Skin of body (tissue), 3 donors: ENCODE measurements at places on chromosomes 3 and 15. TPM values are rescaled to one million over a fixed set of nuclear protein-coding genes. Genes with fewer than 3 reads are reported as not detected.
A peak's percentile ranks its signal among the peaks of the same experiment; 100 is the strongest.

COLQ gene
- 3.7 TPM for total RNA-seq

ZNF710 gene
- total RNA-seq = 7.4 TPM

ISL2 gene
- 0.30 TPM for total RNA-seq

CCR8 gene
- total RNA-seq = not detected

FOXB1 gene
- total RNA-seq = not detected

VILL gene
- 15.4 TPM for total RNA-seq

INAFM2 gene
- total RNA-seq = 9.3 TPM

NLGN1 gene
- 9.5 TPM for total RNA-seq

DNA sequence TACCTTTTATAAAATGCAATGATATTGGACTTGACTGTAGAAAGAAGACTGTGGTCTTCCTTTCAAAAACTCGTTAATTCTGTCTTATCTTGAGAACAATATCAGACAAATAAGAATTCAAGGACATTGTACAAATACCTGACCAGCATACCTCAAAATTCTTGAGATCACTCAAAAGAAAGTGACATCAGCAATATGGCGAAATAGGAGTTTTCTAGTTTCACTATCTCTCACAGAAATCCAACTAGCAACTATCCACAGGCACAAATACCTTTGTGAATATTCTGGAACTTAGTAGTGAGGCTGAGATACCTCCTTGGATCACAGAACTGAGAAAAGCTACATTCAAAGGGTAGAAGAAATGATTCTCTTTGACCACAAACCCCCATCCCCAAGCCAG is 419.7 kb downstream of the ZNF385D start:
- DNase-seq = no peak

- no peak for DNase-seq
These were observed 9.3 kb downstream of the FOXL2 start for GRCh38 chr3:138937690-138938055.

DNA sequence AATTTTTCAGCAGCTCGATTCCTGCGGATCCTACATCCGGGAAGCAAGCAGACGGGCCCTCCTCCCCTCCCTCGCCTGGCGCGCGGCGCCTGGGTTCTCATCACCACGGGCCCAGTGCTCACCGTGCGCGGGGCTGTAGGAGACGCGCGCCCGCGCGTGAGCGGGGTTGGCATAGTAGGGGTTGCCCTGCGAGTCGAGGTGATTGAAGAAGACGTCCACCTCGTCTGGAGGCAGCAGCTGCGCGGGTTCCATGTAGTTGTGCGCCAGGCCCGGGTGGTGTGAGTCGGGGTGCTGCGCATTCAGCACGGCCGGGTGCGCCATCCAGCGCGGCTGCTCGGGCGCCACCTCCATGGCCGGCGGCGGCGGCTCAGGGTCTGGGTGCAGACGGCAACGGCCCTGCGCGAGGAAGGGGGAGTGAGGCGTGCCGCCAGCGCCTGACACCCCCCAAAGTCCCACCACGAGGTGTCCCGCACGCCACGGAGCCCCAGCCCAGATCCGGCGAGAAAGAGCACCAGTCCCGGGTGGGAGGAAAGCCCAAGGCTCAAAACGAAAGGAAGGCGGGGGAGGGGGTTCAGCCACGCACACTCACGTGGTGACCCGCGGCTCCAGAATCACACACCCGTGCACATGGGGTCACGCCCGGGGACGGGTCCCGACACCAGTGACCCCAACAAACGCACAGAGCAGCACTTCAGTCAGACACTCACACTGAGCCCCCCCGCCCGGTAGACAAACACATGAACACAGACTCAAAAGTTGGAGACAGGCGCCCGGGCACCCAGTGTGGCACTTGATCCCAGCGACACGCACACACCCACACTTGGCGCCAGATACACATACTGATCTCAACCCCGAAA is 6.1 kb downstream of the GATA2 start:
- DNase-seq = no peak

- DNase-seq = no peak
These were observed 88.8 kb downstream of the HES1 start for GRCh38 chr3:194224471-194225417.

DNA sequence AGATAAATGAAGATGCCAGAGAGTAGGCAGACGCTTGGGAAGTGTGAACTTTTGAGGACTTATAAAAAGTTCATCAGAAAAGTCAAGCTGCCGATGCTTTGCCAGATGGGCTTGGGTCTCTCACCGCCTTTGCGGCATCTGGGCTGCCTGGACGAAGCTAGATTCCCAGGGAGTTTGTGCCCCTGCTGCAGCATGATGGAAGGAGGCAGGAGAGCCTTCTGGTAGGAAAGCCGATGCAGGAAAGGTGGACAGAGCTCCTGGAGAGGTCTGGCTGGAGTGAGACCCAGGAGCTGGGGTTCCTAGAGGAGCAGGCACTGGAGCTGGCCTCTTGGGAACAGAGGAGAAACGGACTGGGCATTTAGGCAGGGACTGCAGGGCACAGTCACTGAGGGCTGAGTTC is 51.9 kb upstream of the ATP2B2 start:
- no peak for DNase-seq

DNA sequence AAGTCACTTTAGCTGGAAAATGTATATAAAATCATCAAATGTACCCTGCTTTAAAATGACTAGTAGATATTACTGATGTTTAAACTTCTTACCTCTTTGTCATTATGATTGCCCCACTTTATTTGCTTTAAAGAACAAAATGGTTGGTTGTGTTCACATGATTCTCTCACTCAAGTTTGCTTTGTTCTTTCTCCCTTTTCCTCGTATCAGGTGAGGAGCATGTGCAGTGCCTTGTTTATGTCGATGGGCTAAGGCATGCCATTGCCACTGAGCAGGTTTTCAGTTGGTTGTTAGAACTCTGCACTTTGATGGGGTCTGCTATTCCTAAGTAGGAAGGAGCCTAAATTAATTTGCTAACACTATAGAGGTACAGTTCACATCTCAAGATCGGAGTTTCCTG is 5.3 kb downstream of the MAP2K5 start:
- no peak for DNase-seq

DNA sequence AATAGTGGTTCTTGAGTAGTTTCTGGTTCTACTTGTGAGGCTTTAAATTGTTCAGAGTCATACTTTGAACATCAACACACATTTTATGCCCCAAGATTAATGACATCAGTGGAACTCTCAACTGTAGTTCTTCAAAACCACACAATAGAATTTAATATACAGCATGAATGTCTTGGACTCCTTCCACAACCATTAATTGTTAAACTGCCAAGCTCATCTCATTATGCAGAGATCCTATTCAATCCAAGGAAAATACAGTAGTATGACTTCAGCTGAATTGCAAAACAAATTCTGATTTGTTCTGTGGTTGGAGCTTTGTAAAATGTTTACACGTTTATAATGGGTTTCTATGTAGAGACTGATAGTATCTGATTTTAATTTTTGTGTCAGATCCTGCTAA is 199.2 kb upstream of the SLC2A2 start:
- DNase-seq = peak; percentile 48

DNA sequence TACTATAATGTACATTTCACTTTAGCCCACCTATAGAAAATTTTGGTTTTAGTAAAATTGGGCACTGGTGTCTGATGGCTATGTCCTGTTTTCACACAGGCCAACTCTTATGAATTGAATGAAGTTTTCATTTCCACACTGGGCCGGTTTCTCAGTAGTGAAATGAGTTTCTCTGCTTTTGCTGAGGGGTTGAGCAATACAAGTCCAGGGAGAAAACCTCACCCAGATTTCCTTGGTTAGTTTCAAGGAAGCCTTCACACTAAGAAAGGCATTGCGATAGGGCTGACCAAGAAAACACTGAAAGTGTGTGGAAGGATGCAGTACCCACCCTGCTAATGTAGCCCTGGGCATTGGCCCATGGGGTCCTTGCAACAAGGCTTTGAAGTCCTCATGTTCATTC is 331.5 kb upstream of the CFAP20DC start:
- no peak for DNase-seq

DNA sequence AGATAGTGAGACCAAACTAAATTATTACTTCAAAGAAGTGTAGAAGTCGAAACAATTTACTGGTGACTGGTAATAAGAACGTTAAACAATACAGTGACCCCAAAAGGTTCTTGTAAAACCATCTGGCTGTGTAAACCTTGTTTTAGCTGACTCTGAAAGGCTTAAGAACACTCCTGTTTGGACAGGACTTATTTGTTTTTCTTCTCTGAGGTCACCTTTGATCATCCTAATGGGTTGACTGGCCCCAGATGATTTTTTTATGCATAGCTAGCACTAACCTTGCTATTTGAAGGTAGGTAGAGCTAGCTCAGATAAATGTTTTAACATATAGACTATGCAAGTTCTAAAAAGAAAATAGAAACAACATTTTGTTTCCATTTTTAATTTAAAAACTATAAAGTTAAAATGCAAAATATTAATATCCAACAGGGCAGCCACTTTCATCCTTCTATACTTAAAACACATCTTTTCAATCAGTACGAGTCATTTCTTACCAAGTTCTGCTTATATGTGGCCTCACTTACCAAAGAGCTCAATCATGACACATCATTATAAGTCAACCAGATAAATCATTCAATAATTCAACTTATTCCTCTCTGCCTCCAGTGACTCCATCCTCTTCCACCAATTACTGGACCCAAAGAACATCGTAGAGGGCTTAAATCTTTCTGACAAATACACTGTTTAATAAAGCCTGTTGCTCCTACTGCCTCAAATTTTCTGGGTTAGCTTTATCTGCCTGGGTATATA is 158.8 kb downstream of the SSR3 start:
- no peak for DNase-seq

DNA sequence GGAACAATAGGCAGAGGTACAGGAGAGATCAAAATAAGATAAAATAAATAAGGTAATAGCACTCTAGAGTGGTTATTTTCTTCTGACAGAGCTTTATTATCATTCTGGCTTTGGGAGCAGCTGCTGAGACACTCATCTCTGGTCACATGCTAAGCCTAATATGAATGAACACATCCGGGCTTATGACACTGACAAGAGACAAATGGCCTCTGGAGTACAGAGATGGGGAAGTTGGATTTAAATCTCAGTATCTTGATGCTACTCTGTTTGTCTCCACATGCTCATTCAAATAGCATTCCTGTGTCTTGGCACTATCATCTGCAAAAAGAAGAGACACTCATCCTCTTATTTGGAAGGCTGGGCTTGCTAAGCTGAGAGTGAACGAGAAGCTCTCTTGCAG is 55.6 kb downstream of the TMEM45A start:
- DNase-seq = peak; percentile 17

DNA sequence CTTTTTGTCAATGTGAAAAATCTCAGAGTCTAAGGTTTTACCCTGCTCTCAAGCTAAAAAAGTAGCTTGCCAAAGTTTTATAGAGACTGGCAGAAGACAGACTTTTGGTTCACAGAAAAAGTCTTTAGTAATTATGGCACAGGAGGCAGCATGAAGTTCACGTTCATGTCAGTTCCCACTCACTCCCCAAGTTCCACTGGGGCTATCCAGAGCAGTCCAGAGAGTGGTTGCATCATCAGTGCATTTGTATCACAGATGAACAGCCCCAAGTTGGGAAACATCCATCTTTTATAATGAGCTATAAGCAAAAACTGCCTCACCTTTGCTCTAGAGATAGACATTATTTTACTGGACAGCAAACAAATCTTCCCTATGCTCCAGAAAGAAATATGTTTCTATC is 454.1 kb upstream of the AGTR1 start:
- DNase-seq = no peak

GRCh38 chr15:97012986-97013385 is 682.5 kb downstream of the NR2F2 start:
- DNase-seq = no peak

GRCh38 chr3:195612075-195612800 is 28.5 kb upstream of the APOD start:
- no peak for DNase-seq

DNA sequence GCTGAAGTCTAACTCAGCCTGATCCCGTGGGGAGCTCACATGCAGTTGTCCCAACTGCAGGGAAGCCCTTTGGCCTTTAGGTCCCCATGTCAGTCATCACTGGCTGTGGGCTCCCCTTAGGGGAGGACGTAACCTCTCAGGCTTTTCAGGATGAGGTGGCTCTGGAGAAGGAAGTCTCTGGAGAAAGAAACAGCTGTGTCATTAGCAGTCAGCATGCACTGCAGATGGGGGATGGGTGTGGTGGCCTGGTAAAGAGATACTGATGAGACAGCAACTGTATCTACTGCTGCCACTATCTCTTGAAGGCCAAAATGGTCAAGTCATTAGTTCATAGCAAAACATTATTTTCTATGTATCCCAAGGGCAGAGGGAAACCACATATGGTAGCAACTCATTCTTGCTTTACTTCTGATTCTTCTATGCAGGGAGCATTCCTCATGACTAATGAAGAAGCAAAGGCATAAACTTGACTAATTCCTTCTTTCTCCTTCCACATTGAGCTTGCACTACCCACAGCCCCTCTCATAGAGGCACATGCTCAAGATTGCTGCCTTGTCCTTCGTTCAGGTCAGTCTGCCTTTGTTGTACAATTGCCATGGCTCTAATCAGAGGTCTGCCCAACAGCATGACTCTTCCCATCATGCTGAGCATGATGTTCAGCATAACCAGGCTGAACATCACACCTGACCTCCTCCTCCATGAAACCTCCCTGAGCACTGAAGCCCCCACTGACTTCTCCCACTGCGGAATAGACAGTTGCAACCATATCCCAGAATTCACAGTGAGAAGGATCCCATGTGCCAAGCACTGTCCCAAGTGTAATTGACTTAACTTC is 47.8 kb upstream of the TMEM158 start:
- DNase-seq = no peak

- no peak for DNase-seq
These were observed 2.5 kb downstream of the HACD2 start for GRCh38 chr3:123582315-123582714.

DNA sequence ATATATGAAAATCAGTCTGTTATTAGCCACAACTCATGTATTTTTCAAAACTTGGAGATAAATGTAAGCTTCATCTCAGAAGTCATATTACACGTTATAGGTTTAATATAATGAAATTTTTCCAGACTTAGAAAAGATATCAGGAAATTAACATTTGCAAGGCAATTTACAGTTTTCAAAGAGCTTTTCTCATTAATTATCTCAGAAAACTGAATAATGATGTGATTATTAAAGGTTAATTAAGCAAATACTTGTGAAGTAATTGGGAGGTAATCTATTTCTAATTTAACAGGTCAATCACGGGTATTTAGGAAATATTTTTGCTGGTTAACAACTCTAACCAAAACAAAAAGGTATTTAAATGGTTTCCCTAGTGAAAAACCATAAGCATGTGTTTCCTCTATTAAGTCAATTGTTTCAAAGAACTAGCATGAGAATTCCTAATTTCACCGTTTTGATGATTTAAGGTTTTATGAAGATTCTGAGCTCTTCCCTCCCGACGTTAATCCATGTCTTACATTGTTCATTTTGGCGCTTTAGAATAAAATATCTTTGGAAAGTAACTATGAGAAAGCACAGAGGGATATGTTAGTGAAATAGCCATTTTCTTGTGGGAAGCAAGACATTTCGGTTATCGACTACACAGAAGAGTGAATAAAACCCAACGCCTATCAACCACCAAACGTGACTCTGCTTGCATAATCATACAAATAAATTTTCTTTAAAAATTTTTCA is 1.5 kb upstream of the NEO1 start:
- DNase-seq = no peak

DNA sequence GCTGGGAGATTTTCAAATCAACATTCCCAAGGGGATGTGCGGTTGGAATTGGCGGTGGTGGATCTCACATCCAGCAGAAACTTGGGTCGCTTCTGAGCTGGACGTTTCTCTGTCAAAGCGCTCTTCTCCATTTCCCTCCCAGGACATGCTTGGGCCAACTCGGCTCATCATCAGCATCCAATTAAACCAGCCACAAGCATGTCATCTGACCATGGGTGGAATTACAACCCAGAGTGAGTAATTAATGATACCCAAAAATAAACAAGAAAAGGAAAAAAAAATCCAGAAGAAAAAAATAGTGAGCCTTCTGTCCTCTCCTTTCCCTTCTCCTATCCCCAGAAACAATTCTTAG is 111.2 kb downstream of the XXYLT1 start:
- no peak for DNase-seq
